ENCODE measurements at places on chromosomes 1 and 21.

GRCh38 chr1:147717051-147717705 lies 43.2 kb downstream of the GJA5 start:
- DNase-seq = no peak

DNA sequence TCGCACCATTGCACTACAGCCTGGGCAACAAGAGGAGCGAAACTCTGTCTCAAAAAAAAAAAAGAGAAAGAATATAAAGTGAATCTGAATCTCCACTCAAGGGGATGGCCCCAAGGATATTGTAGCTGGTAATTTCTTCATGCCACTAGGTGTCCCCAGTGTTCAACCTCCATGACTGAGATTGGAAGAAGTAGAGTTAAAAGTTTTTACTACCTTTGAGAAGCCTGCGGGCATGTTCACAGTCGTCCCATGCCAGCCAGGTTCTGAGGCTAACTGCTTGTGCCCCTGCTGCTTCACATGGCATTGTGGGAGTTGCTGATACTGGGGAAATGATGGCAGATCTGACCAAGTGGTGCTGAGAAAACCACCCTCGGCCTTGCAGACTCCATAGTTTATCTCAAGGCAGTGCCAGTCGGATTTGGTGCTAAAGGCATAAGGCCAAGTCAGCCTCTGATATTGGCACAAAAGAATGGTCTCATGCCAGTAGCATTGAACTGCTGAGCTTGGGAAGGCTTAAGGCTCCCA lies 10.8 kb upstream of the SHISA4 start:
- peak; percentile 47 for DNase-seq

DNA sequence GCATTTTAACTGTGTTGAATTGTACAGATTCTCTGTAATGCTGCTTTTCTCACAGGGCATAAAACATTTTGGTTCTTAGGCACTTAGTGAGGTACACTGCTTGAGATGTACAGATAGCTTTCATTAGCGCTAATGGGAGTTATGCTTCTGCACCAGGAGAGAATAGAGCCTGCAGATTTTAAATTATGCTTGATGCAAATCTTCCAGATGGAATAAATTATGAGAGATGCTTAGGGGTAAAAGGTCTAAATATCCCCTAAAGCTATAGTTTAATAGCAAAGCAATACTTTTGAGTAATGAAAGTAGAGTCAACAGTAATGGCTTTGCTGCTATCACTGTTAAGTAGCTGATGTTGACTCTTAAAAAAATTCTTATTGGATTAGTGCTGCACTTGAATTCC lies 248.9 kb downstream of the S1PR1 start:
- DNase-seq = no peak

DNA sequence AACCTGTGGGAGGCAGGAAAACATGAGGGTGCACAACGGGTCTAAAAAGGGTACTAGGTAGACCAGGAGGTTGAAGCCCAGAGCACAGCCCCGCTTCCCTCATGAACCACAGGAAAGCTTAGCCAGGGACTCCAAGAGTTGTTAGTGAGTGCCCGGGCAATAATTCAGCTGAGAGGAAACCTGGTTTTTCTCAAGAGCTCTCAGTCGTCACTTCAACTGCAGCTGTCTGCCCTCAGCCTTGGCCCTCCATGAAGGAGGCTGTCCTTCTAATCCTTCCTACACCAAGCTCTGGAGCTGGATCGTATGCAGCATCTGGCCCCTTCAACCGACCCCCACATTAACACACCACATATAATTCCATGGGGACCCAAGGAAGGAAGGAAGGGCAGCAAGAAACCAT lies 77.0 kb upstream of the BACE2 start:
- DNase-seq = no peak

DNA sequence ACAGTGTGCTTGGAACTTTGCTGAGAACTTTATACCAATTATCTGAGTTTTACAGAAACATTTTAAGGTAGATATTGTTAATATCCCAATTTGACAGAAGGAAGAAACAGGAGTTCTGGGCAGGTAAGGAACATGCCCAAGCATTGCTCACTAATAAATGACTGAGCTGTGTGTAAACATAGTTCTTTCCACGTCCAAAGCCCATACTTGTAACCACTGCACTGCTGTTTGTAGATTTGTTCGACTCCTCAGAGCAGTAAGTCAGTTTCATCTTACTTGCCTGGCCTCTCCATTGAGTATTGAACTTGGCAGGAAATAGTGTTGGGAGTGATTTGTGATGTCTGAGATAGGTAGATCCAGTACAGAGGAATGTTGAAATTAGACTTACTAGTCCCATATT lies 335.1 kb downstream of the KIF26B start:
- no peak for DNase-seq

DNA sequence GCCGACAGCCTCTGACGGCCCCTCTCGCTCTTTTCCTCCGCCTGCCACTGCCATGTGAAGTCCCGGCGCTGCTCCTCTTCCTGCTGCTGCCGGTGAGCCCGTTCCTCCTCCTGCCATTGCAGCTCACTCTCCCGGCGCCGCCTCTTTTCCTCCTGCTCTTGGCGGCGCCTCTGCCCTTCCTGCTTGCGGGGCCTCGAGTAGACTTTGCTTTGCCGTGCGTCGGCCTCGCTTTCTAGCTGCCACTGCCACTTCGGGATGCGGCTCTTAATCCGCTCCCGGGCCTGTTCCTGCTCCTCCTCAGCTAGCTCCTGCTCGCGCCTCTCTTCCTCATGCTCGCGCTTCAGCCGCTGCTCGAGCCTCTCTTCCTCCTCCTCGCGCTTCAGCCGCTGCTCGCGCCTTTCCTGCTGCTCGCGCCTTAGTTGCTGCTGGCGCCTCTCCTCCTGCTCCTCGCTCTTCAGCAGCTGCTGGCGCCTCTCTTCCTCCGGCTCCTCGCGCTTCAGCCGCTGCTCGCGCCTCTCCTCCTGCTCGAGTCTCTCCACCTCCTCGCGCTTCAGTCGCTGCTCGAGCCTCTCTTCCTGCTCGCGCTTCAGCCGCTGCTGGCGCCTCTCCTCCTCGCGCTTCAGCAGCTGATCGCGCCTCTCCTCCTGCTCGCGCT lies 4.3 kb downstream of the TCHH start:
- DNase-seq = no peak

- no peak for DNase-seq
Measured at GRCh38 chr21:27126140-27126539, 159.3 kb upstream of the ADAMTS5 start.

DNA sequence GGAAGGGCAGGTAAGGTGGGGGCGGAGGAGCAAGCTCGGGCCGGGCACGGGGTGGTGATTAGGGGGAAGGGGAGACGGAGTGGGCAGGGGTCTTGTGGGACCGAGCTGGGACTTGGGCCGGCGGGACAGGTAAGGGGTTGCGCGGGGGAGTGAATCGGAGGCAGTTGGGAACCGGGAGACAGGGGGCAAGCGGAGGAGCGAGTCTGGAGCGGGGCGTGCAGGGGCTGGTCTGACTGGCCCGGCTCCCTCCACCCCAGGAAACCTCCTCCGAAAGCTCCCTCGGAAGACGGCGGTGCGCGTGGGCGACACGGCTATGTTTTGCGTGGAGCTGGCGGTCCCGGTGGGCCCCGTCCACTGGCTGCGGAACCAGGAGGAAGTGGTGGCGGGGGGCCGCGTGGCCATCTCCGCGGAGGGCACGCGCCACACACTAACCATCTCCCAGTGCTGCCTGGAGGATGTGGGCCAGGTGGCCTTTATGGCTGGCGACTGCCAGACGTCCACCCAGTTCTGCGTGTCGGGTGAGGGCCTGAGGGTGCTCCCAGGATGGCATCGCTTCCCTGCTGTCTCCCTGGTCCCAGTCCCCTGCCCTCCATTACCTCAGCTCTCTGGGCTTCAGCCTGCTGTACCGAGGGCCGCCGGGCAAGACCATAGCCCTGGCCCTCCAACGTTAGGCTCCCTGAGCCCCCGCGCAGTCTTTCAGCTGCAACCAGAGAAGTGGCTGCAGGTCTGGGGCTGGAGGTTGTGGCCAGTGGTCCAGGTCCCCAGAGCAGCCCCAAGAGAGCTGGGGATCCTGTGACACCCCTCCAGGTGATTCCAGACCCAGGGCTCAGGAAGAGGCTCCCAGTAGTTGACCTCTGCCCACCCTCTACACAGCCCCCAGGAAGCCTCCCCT lies 6.3 kb downstream of the OBSCN start:
- DNase-seq = no peak

GRCh38 chr1:49181033-49181432 lies 404.3 kb upstream of the BEND5 start:
- no peak for DNase-seq

- DNase-seq = no peak
Measured at GRCh38 chr1:1421907-1422464, 910 bp upstream of the ANKRD65 start.

DNA sequence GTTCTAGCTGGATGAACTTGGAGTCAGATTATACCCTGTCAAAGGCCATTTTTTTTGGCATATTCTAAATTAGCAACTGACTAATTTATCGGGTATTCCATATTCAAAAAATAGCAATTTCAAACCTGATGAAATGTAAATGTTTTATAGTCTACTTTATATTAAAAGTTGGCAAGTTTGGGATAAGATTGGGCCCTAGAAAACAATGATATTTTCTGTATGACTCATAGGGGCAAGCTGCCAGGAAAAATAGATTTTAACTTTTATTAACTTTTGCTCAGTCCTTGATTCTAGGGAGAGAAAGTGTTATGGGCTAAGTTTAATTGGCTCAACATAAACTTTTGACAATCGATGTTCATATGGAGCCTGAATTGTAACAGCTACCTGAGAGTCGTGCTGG lies 576.9 kb upstream of the B3GALT2 start:
- no peak for DNase-seq

DNA sequence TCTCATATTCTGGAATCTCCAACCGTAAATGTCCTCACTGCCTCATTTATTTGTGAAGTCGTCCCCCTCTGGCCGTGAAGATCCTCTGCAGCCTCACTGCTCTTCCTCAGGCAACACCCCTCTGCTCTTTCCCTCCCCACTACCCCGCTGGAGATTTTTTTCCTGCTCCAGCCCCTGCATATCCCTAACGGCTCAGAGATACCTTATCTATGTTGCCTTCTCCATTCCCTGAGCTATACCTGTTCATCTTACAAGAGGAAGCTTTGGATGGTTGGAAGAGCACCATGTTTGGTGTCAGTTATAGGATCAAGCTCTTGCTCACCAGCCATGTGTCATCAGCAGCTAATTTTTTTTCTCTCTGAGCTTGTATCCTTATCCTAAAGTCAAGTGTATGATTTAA lies 26.4 kb downstream of the LRRC8B start:
- DNase-seq = no peak

DNA sequence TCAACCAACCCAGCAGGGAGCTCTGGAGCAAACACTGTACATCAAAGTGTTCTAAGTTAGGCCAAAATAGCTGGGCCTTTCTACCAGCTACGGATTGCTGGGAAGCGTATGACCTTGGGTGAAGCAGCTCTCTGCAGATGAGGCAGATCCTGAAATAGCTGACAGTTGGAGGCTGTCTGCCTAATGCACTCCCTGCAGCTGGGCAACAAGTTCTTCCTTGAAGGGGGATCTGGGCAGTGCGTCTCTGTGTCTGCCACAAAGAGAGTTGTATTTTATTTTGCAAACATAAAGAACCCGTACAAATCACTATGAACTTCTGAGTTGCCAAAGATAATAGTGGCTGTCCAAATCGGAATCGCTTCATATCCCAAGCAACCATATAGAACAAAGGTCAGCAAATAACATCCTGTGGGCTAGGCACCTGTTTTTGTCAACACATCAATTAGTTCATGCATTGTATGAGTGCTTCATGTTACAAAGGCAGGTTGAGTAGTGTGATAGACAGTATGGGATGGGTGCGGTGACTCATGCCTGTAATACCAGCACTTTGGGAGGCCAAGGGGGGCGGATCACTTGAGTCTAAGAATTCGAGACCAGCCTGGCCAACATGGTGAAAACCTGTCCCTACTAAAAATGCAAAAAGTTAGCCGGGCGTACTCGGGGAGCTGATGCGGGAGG lies 29.1 kb upstream of the KLF17 start:
- no peak for DNase-seq

DNA sequence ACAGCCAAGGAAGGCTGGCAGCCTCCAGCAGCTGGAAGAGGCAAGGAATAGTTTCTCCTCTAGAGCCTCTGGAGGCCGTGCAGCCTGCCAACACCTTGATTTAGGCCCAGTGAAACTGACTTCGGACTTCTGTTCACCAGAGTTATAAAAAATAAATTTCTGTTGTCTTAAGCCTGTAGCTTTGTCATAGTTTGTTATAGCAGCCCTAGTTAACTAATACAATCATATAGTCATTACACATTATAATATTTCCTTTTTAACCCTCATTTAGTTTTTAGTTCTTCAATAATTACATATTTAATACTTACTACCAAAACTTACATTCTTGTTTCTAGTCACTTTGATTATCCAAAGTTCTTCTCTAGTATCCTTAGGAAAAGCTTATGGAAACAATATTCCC lies 20.3 kb downstream of the NOS1AP start:
- DNase-seq = no peak

DNA sequence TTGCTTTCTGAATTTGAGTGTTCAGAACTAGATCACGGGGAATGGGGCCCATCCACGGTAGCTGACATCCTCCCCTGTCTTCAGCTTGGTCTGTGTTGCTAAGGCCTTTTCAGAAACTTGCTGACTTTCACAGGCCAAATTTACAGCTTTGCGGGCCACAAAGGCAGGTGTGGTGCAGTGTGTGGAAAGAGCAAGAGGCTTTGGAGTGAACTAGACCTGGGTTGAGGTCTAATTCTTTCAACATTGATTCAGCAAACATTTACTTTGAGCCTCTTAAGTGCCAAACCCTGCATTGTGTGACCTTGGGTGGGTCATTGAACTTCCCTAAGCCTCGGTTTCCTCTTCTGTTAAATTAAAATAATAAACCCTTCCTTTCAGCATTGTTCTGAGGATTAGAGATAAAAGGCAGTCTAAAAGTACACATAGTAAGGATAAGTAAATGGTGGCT lies 24.3 kb downstream of the STPG1 start:
- no peak for DNase-seq

GRCh38 chr1:110672001-110672752 lies 2.6 kb downstream of the KCNA3 start:
- peak; percentile 31 for DNase-seq

- no peak for DNase-seq
Measured at GRCh38 chr1:119080586-119080985, 59.9 kb downstream of the WARS2 start.

- DNase-seq = peak; percentile 84
Measured at GRCh38 chr1:6602669-6603237, at the start of gene KLHL21. TSS of gene KLHL21 (minus strand) at chr1:6602869. CDS start at chr1:6602817, 52 bp downstream.

DNA sequence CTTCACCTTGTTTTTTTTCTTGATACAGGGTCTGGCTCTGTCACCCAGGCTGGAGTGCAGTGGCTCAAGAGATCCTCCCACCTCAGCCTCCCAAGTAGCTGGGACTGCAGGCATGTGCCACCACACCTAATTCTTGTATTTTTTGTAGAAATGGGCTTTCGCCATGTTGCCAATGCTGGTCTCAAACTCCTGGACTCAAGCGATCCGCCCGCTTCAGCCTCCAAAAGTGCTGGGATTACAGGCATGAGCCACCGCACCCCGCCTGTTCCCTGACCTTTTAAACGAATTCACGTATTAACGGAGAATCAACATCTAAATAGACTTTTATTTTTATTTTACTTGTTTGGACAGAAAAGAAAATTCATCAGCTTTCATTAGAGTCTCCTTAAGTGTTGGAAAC lies 104.8 kb downstream of the PGBD5 start:
- no peak for DNase-seq

GRCh38 chr1:10437052-10437451 lies 6.8 kb downstream of the CENPS start:
- DNase-seq = no peak

GRCh38 chr21:22192766-22193165 lies 1194.6 kb downstream of the NCAM2 start:
- no peak for DNase-seq
